ENCODE measurements at places on chromosomes 13 and 19. TPM values are rescaled to one million over a fixed set of nuclear protein-coding genes. Genes with fewer than 3 reads are reported as not detected.
A peak's percentile ranks its signal among the peaks of the same experiment; 100 is the strongest.

DNA sequence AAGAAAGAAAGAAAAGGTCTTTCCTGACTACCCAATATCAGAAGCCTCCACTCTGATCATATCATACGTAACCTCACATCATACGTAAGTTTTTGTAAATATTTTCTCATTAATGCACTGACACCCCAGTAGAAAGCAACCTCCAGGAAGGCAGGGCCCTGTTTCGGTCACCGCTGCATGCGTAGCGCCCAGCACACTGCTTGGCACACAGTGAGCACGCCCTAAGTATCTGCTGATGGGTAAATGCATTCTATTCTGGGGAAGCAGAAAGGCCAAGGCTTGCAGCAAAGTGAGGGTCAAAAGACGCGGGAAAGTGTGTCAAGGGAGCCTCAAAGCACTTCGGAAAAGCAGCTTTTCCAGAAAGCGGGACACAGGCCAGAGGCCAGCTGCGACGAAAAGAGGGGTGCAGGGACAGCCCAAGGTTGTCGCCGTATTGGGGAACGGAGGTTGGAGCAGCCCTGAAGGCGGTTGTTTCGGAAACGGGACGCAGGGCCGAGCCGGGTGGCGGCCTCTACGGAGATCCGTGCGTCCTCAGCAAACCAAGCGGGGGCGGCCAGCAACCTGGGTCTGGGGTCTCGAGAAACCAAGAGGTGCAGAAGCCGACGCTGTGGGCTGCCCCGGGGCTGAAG is 463 bp downstream of the SUGP1 start:
- H3K27ac ChIP-seq, result peak overlapping the region; percentile 100
- H3K36me3 ChIP-seq, result peaks cover 24% of the 10 kb centered on the region
- H3K27me3 ChIP-seq, result no peaks in the 10 kb centered on the region
- no peak for DNase-seq
- peaks cover 13% of the 10 kb centered on the region for H3K4me1 ChIP-seq

GRCh38 chr19:38670921-38671398 is 23.5 kb downstream of the ACTN4 start:
- H3K27me3 ChIP-seq, result no peaks in the 10 kb centered on the region
- DNase-seq, result no peak
- H3K27ac ChIP-seq, result peak overlapping the region; percentile 92
- H3K4me3 ChIP-seq, result no peak overlapping the region
- peaks cover 78% of the 10 kb centered on the region for H3K4me1 ChIP-seq

The TTYH1 gene
- total RNA-seq, result 6.0 TPM

- H3K4me1 ChIP-seq, result peaks cover 34% of the 10 kb centered on the region
- H3K36me3 ChIP-seq, result no peaks in the 10 kb centered on the region
- no peak overlapping the region for H3K27ac ChIP-seq
- DNase-seq, result no peak
- H3K27me3 ChIP-seq, result no peaks in the 10 kb centered on the region
These were observed 15.8 kb upstream of the LATS2 start for GRCh38 chr13:21077076-21077787.

Measured in mesothelial cell of epicardium (in vitro differentiated cells).